Brain microvascular endothelial cell (primary cell): ENCODE measurements at places on chromosomes 16 and 17.

GRCh38 chr16:66070140-66070917, 296.2 kb upstream of the CDH5 start:
- DNase-seq = no peak

GRCh38 chr16:55257966-55258613, 65.9 kb upstream of the IRX6 start:
- DNase-seq = peak; percentile 40

- DNase-seq = no peak
Measured at GRCh38 chr17:31663576-31663975, 195.5 kb downstream of the COPRS start.

DNA sequence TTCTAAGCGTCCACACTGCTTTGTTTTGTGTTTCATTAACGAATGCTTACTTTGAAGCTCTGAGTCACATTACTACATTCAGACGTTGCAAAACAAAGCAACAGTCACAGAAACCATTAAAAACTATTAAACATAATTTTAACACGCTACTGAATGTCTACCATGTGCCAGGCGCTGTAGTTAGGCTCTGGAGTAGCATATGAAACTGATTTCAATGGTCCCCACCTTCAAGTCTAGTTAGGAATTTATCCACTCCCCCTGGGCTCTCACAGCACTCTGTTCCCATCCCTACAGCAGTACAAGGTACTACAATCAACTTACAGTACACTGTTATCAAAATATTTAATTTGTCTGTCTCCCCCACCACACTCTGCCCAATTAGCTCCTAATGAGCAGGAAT, 631 bp downstream of the UTP6 start:
- DNase-seq = peak; percentile 25

DNA sequence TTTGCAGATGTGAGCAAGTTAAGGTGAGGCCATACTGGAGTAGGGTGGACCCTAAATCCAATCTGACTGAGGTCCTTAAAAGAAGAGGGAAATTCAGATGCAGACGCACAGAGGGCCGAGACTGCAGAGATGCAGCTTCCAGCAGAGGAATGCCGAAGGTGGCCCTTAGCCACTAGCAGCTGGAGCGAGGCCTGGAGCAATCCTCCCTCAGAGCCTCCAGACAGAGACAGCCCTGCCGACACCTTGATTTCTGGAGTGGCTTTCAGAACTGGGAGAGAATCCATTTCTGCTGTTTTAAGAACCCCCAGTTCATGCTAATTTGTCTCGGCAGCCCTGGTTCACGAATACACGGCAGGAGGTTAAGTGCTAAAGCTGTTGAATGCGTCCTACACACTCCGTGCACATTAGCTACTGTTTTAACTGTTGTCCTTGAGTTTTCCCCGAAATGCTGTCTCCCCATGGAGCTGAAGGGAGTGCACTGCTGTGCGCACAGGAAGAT, 135.5 kb downstream of the IRF8 start:
- DNase-seq = no peak

DNA sequence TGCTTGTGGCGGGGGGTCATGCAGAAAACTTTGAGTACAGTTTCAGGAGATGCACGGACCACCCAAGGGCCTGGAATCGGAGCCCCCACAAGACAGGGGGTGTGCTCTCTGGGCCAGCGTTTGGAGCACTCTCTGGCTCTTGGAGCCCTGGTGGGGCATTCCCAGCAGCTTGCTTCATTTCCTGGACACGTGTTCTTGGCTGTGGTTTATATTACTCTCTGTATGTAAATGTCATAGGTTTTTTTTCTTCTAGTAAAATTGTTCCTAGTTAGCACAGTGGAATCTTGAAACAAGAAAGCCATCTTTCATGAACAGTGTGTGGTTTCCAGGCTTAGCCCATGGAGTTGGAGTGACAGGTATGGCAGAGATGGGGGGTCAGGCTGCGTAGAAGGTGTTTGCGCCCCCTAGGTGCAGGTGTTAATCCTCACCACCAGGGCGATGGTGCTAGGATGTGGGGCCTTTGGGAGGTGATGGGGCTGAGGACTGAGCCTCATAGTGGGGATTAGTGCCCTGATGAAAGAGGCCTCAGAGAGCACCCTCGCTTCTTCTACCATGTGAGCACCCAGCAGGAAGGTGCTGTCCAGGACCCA, 79.8 kb downstream of the JPH3 start:
- DNase-seq = peak; percentile 63

GRCh38 chr16:29117631-29118030, 132.8 kb downstream of the LAT start:
- no peak for DNase-seq
